ENCODE measurements at places on chromosomes 12 and 14.

GRCh38 chr12:98244136-98244535, 271.3 kb upstream of the TMPO start:
- no peak for DNase-seq

DNA sequence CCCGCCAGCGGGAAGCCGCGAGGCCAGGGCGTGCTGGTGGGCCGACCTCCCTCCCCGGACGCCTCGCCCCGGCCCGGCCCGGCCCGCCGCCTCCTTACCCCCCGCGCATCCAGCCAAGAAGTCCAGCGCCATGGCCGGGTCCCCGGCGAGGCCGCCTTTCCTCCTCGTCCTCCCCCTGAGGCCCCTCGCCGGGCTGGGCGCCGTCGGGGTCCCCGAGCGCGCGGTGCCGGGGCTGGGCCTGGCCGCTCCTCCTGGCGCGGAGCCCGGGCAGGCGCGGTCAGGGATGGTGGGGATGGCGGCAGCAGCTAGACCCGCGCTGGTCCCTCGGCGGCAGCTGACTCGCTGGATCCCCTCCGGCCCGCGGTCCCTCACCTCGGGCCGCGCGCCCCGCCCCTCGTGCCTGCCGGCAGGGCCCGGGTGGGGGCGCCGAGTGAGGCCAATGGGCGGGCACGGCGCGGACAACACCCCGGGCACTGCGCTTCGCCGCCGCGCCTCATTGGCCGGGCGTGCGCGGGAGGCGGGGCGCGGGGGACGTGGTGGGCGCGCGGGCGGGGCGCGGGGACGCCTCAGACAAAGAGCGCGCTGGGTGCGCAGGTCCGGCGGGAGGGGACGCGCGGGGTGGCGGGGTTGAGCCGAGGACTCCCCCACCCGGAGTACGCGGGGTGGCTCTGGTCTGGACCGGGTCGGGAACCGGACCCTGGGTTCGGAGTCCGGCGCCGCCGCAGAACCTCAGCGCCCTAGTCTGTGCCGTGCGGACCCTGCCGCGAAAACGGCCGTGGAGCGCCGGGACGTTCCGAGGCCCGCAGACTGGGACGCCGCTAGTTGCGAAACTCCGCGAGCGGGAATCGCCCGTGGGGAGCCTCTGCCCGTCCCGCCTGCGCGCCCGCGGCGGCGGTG, at the start of gene SLC25A29:
Gene SLC25A29, minus strand, starts transcription at position 344 of the 897 bp plus-strand sequence. Its CDS starts 212 bp downstream, at position 132.
- DNase-seq, result peak; percentile 91

DNA sequence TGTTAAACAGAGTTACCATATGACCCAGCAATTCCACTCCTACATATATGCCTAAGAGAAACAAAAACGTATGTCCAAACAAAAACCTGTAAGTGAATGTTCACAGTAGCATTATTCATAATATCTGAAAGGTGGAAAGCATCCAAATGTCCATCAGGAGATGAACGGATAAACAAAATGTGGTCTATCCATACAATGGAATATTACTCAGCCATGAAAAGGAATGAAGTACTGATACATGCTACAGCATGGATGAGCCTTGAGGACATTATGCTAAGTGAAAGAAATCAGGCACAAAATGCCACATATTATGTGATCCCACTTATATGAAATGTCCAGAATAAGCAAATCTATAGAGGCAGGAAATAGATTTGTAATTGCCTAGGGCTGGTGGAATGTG, 16.8 kb downstream of the MOK start:
- no peak for DNase-seq

- no peak for DNase-seq
Observed at GRCh38 chr12:102958073-102958829, 777 bp downstream of the ASCL1 start.

DNA sequence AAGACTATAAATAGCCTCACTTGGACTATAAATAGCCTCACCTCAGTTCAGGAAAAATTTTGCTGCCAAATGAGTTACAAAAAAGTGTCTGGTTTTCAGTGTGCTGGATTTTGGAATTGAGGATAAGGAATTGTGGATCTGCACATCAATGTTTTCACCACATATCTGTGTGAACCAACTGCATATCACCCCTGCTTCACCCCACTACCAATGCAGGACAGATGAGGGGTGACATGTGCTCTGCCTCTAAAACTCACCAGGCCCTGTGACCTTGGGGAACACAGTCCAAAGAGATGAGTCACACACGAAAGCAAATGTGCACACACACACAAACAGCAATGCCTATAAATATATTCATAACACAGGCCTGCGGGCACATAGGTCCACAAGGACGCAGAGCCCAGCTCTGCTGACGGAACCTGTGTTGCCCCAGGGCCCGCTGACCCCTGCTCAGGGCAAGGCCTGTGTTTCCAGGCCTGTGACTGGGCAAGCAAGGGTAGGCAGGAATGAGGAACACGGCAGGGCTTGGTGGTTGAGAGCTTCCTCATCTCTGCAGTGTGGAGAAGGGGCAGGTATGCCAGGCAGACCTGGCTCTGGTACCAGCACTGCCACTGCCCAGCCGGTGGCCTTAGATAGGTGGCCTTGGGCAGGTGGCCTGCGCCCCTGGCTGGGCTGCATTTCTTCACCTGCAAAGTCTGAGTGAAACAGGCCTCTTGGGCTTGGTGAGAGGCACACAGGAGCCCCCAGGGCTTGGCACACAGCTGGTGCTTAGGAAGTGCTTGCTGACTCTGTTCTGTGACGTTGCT, 82.4 kb downstream of the ARL6IP4 start:
- DNase-seq, result no peak

DNA sequence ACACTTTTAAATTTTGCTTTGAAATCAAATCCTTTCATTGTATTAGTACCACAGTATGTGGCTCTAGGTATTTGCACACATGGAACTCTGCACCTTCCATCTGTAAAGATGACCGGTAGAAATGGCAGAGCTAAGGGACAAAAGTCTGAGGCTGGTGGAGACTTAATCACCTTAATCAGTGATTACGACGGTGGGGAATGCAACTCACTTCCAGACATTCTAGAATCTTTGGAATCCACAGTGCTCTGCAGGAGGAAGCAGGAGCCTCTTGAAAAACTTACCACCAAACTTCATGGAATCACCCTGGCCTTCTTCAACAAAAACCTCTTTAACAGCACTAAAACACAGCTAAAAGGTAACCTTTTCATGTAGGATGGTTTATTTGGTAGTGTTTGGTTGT, 3.9 kb upstream of the DACT1 start:
- no peak for DNase-seq

All from caudate nucleus (tissue), 63 donors.